Stimulated activated CD4-positive, alpha-beta T cell treated with anti-CD3 and anti-CD28 coated beads, Interleukin-1b, Interleukin-23, amount 100 ng/mL, for 1 hour (primary cell): ENCODE measurements at places on chromosomes 2 and 18.

DNA sequence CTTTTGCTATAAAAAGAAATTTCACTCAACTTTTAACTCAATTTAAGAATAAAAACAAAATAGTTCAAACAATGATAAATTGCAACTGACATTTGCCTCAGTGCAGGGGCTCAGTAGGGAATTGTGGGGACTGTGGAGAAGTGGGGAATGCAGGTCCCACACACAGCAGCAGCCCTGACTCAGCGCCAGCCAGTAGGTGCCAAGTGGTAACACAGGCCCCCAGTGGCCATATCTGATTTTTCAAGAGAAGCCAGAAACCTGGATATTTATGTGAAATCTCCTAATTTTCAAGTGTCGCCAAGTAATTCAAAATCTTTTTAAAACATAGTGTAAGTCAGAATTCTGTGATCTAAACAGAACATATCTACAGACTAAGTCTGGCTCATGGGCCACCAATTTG is 186.3 kb downstream of the EN1 start:
- DNase-seq, result no peak

DNA sequence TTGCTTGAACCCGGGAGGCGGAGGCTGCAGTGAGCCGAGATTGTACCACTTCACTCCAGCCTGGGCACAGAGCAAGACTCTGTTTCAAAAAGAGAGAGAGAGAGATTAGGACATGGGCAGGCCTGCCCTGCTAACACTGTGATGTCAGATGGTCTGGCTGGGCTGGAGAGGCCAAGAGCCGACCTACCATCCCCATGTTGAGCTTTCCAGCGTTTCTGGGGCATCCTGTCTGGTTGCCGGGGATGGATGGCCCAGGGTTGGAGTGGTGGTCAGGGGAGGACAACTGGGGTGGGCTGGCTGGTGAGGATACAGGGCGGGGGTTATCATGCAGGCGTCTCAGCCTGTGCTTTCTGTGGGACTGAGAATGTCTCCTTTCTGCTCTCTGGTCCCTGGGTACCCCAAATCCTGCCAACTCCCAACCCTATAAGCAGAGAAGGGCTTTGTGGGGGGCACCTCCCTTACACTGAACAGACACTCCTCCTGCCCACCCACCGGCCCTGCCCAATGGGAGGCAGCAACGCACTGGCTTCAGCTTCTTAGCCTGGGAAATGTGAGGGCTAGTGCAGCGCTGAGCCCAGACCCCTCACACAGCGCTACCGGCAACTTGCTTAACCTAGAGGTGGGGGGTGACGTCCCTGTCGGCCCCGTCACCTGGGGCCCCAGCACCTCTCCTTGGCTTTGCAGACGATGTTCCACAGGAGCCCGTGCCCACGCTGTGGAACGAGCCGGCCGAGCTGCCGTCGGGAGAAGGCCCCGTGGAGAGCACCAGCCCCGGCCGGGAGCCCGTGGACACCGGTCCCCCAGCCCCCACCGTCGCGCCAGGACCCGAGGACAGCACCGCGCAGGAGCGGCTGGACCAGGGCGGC is 5.4 kb downstream of the SNORC start:
- DNase-seq, result no peak

DNA sequence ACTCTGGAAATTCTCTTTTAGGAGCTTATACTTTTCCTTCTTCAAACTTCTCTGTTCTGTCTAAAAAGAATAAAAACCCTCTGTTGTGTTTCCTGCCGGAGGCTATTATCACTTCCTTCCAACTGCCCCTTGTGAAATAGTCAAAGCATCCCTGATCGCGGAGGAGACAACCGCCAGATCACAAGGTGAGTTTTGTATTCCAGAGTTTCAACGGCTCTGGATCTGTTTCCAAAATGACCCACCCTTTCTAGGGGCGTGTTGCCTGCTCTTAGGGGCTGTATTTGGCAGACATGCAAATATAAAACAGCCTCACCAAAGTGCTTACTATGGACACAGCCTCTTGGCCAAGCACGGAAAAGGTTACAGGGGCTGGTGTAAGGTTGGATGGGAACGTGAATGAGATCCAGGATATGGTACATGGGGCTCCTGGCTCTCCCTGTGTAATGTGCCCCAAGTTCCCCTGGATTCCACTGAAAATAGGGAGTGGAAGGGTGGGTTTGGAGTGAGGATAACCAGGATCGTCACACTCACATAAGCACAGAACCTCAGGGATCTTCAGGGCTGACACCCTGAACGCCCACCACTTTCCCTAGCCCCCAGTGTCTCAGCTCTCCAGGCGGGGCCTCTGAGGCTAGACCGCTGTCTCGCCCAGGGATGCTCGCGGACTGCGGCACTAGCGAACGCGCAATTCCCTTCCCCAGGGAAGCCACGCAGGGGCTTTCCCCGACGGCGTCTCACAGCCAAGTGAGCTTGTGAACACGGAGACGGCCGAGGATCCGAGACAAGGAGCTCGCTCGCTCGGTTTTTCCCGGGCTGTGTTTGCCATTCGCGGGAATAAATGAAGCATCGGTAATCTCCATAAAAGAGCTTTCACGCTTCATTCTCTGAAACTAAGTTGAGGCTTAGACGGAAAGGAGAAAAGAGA is 14.4 kb downstream of the EN1 start:
- DNase-seq, result no peak

DNA sequence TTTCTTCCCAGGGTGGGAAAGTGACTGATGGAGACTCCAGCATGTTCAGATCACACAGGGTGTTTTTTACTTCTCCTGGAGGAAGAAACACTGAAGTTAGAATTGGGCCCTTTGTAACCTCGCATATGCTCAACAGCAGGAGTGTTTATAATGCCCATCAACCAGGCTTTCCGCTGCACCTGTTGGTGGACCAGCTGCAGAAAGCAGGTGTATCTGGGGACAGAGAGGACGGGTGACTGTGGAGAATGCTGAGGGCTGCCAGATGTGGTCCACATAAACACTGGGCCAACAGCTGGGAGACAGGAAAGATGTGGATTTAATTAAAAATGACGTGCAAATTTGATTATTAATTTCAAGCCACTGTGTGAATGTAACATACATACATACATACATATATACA is 335.5 kb upstream of the SPRED2 start:
- no peak for DNase-seq

DNA sequence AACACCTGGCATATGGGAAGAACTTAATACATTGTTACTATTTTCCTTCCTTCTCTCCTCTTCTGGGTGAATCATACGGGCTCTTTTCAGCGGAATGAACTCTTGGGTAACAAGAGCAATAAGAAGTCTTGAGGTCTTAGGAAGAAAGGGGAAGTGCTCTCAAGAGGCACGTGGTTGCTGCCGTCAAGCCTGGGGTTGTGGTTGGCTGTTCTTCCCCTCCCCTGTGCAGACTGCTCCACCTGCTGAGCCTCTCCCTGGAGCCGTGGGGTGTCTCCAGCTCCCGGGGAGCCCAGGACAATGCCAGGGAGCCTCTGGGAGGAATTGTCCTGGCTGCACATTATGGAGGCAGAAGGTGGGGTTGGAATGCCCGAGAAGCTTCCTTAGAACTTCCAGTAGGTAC is 19.4 kb downstream of the TOGARAM2 start:
- DNase-seq, result no peak

GRCh38 chr2:162636206-162636728 is 202.3 kb downstream of the KCNH7 start:
- no peak for DNase-seq

GRCh38 chr2:189210250-189211087 is 30.9 kb upstream of the COL5A2 start:
- DNase-seq, result no peak

DNA sequence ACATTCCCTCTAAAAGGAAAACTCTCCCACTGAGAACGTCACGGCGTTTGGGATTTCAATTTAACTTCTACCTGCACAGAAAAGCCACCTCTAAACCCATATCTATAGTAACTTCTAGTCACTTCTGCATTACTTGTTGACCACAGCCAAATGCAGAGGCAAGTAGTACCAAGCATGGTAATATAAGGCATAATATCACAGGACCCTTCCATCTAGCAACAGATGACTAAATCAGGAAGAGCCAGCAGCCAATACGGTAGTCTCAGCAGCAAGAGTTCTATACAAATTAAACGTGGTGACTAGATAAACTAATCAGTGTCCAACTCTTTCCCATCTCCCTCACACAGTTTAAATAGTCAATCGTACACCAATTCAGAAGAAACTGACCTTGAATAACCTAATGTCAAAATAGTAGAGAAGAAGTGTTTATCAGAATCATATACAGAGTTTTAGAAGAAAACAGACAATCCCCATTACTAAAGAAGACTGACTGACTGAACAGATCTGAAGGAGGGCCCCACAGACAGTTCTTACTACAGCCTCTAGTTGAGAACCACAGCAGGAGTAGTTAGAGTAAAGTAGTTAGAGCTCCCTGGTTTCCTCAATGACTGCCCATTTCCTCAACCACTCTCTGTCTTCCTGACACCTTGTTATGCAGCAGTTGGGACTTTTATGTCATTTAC is 30.0 kb downstream of the MEMO1 start:
- DNase-seq, result no peak

DNA sequence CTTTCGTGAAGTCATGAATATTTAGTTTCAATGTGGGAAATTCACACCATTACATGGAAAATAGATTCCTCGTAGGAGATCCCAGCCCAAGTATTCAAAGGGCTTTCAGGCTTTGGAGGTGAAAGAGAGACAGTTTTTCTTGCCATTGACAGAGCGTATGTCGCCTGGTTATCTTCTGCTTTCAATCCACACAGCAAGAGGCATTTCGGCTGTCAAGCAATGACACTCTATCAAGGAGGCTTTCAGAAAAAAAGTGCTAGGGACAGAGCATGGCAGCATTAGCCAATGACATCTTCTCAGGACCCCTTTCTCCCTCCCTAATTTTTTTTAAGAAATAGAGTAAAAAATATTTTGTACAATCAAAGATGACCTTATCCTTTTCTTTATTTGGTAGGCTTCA is 492.8 kb downstream of the TMEM182 start:
- no peak for DNase-seq

GRCh38 chr18:62209046-62209445 is 22.0 kb downstream of the RELCH start:
- DNase-seq, result no peak

GRCh38 chr2:64591188-64591587 is 62.5 kb downstream of the SERTAD2 start:
- DNase-seq, result no peak

DNA sequence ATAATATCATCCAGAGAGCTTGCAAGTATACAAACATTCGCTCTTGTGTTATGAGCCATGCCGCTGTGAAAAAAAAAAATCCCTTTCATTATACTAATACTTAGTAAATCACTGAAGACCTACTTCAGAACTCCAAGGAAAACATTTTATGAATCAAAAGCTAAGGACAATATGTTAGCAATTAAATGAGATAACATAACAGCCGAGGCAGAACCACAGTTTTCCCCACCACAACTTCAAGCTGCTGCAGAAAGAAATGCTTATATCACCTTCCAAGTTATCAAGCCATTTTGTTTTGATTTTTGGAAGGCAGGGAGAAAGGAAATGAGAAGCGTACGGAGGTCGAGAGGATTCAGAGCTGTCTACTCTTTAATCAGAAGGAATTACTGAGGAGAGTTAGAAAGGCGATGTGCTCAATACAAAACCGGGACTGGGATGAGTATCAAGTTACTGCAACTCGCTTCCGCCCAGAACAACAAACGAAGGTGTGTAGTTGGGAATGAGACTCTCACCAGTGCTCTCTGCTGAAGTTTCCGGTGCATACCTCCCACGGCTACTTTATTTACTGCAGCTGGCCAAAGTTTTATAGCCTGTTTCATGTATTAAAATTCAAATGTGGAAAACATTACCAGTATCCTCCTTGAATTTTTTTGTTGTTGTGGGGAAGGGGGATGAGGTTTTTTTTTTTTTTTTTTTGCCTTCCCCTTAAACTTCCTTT is 292.2 kb upstream of the CCDC68 start:
- DNase-seq, result no peak

DNA sequence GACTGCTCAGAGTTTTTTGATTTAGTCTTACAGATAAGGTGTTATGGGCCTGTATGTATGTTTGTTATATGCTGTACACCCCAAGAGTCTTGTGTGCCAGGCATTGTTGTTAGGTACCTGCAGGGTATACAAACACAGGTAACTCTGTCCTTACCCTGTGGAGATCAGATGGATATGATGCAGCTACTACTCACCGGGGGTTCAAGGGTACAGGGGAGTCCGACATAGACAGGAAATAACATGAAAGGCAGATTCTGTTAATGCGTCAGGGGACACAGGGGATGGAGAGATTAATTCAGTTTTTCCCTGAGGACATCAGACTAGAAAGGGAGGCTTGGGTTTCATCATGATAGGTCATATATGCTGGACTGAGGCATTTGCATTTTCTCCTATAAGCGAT is 31.3 kb downstream of the TRAK2 start:
- DNase-seq, result no peak
